ENCODE measurements at places on chromosomes 11 and 22.

GRCh38 chr11:10379426-10379825, 74.6 kb downstream of the ADM start:
- no peak for DNase-seq

- no peak for DNase-seq
Measured at GRCh38 chr11:117177534-117178209, 871 bp upstream of the SIDT2 start.

- no peak for DNase-seq
Measured at GRCh38 chr11:112260490-112260889, at the start of gene PLET1. Gene PLET1, minus strand, starts transcription at chr11:112260860. Its CDS starts 271 bp downstream, at chr11:112260589.

GRCh38 chr11:3157381-3158130, 7.6 kb downstream of the OSBPL5 start:
- no peak for DNase-seq

DNA sequence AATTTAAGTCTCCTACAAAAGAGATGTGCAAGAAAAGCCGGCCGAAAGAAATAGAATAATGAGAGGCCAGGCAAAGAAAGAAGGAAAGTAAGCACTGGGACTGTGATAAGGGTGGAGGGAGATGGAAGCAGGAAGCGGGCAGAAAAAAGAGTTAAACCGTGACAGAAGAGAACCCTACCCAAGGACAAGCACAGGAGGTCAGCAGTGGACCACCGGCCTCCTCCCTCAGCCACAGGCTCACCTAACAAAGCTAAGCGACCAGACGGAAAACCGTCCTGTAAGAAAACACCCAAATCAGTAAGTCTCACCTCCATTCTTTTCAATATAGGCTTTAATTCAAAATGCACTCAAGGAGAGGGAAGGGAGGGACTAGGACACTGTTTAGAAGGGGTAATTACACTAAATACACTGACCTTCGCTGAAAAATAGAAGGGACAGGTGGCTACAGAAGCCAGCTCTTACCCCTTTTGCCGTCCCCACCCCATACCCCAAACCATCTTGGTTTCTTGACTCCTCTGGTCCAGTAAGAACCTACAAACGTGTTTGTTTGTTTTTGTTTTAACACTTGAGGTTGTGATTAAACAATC, 1.9 kb downstream of the FAM181B start:
- no peak for DNase-seq

DNA sequence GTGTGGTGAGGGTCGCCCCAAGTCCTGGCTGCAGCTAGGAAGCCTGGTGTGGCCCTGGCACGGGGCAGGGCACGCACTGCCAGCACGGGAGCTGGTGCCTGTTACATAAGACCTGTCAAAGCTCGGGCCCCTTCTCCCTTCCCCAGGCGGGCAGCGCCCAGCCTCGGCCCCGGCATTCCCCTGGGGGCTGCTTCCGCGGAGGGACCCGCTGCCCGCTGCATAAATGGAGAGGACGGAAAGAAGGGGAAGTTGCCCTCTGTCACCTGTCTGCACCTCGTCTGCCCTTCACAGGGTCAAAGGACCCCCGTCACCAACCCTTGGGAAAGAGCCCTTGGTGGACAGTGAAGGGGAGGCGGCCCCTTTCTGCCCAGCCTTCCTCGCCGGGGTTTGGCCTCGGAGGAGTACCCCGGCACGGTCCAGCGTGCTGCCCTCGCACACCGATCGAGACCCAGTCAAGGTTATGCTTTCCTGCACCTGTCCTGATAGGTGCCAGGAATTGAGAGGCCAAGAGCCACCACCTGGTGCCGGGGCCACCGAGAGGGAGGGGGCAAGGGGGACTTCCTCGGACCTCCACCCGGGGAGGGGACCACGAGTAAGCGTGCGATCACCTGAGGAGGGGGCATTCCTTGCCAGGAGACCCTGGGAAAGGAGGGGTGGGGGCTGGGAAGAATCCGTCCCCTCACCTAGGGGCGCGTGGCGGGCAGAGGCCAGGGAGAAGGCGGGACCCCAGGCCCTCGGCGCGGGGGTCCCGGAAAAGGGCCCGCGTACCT, 16.8 kb upstream of the MFRP start:
- no peak for DNase-seq

GRCh38 chr11:6096417-6096816, 11.1 kb upstream of the OR56B4 start:
- DNase-seq: no peak

DNA sequence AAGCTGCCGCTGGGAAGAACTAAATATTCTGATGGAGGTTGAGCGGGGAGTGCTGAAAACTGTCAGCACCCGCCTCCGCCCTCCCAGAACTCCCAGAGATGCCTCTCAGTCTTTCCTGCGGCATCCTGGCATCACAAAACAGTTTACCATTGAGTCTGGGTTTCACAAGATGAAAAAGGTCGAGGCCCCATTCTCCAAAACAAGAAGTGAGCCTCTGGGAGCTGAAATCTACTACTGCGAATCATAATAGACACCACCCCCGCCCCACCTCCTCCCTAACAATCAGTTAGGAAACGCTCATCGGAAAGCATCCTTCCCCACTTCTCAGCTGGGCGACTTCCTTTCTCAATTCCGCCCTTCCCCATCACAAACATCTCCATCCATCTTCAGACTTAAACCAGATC, 1.0 kb downstream of the SUN2 start:
- DNase-seq: no peak

GRCh38 chr22:17749605-17750395, 24.5 kb downstream of the BID start:
- DNase-seq: no peak

DNA sequence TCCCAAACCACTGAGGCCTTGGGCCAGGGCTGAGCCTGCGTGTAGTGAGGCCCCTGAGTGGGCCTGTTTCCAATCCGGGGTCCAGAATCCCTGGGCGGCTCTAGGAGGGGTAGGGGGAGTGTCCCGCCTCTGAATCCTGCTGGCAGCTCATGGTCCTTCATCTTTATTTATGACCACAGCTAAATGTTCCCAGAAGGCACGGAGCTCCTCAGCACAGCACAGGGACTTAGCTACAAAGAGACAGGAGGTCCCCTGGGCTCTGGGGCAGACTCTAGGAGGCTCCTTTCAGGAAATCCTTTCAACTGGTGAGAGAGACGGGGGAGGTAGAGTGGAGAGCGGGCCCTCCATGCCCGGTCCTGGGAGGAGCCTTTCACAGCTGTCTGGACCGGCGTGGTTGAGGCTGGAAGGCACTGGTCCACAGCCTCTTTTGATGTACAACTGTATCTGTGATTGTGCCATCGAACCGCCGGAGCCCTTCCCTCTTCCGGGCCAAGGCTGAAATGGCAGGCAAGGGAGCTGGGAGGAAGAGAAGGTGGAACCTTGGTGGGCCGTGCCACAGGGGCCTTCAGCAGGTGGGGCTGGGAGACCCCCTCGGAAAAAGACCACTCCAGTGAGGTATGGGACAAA, 46.8 kb downstream of the SCUBE1 start:
- DNase-seq: no peak

DNA sequence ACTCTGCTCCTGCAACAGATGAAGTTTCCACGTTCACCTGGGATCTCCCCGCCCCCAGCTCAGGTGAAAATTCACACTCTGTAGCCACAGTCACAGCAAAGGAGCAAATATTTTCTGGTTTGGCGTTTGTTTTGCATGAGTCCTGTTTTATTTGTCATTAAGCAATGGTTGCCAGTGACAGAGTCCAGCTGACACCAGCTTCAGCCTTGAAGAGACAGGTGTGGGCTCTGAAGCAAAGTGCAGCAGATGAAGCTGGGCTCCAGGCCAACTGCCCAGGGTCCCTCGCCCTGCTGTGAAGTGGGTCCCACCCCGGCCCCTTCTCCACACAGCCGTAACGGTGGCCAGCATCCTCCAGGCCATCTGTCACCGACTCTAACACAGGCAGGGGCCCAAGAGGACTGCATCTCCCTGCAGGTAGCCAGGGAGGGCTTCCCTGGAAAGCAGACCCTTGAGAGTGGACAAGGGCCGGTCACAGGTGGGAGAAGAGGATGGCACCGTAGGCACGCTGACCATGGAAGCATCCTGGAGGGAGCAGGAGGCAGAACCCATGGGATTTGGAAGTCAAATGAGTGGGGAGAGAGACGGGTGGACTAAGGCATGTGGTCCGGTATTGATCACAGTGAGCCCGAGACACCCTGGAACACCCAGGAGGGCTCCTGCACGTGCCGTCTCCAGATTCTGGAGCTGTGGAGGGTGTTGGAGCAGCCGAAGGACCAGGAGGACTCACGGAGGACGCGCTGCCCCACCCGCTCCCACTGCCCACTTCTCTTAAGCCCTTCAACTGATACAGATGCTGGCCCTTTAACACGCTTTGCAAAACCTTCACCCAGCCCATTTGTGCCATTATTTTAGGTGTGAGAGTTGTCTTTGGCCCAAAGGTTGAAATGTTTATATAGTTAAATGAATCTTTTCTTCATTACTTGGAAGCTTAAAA, 294.5 kb downstream of the BRD1 start:
- DNase-seq: no peak

DNA sequence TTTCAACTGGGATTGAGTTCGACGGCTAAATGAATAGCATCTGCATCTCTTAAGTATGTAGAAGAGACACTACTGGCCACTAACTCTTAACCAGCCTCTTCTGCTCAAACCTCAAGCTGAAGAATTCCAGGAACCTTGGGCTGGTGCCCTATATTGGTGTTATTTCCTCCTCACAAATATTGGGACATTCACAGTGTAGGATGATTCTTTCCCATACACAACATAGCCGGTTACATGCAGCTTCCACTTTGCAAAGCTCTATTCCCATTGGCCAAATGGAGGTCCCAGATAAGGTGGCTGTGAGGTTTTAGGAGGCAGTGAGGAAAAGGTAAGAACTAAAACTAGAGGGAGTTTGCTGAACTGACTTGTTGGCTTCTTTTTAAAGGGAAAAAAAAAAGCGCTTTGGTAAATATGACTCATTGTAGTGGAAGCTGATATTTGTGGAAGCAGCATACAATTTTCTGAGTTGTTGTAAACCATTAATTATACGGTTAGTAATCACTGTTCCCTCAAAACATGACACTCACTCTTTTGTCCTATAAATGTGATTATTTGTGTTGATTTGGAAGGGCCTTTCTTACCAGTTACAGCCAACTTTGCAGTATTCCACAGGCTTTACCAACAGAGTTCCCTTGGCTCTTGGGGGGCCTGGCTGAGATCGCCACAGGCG, 17.6 kb downstream of the C22orf31 start:
- DNase-seq: no peak

GRCh38 chr11:124865902-124866851, 945 bp downstream of the ROBO3 start:
- DNase-seq: no peak

DNA sequence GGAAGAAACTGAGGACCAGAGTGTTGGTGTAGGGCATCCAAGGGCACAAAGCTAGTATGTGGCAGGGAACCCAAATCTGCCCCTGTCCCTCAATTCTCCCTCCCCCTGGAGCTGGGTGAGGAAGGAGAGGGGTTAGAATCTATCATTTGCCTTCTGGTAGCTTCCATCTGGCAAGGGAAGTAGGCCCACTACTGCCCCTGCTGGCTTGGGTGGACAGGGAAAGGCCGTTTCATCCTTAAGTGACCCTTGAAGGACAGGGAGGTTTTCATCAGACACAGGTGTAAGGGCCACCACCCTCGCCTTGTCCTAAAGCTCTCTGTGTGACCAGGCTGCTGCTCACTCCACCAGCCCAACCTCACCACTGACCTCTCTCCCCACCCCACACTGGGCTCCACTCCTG, 22.1 kb downstream of the NECTIN1 start:
- no peak for DNase-seq

DNA sequence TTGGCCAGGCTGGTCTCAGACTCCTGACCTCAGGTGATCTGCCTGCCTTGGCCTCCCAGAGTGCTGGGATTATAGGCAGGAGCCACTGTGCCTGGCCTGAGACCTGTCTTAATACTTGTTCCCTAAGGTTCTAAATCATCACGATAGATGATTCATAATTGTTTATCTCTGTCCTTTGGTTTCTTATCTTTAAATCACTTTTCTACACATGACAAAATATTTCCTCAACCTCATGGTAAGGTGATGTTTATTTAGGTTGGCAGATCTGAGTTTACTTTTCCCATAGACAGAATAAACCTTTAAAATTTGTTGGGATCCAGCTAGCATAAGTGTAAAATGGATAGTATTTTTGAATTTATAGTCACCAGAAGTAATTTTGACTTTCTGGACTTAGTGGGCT, 3.5 kb downstream of the PSMD13 start:
- no peak for DNase-seq

- no peak for DNase-seq
Measured at GRCh38 chr22:50199829-50200460, 866 bp upstream of the SELENOO start.

GRCh38 chr11:67999704-68000103, 4.2 kb downstream of the UNC93B1 start:
- DNase-seq: no peak

GRCh38 chr11:29119116-29119515, 897.7 kb downstream of the KCNA4 start:
- DNase-seq: no peak

DNA sequence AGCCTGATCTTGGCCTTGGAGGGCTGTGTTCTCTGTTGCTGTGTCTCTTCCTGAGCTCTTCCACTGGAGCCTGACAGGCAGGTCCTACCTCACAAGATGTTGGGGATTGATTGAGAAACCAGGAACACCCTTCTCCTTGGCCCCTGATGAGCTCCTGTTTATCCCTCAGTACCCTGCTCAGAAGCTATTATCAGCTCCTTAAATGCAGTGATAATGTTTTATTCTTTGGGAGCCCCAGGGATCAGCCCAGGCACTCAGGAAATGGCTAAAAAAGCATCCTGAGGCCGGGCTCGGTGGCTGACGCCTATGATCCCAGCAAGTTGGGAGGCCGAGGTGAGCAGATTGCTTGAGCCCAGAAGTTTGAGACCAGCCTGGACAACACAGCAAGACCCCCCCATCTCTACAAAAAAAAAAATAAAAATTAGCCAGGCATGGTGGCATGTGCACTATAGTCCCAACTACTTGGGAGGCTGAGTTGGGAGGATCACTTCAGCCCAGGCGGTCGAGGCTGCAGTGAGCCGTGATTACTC, 4.9 kb upstream of the PHLDA2 start:
- no peak for DNase-seq

GRCh38 chr11:36108881-36109589, 165.2 kb downstream of the LDLRAD3 start:
- no peak for DNase-seq

GRCh38 chr11:124277207-124277606, 21.0 kb downstream of the OR8G5 start:
- DNase-seq: no peak

DNA sequence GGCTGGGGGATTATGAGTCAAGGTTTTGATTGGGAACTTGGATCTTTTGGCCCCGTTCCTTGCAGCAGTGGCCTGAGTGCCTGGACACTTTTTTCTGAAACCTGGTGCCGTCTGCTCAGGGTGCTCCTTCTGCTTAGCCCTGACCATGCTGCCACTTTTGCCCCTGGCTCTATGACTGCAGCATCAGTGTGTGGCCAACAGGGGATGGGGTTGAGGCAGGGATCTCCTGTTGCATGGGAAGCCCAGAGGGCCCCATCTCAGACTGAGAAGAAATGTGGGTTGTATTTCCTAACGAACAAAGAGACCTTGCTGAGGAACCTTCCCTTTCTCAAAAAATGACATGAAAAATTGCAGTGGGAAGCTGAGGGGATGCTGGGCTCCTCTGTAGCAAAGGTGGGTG, 18.7 kb downstream of the POU2F3 start:
- no peak for DNase-seq

GRCh38 chr11:70788248-70789022, 390.1 kb downstream of the CTTN start:
- no peak for DNase-seq

- DNase-seq: no peak
Measured at GRCh38 chr11:8247312-8247711, 16.4 kb downstream of the LMO1 start.
